Regular cardiac myocyte (primary cell): ENCODE measurements at places on chromosomes 2 and 18. TPM values are rescaled to one million over a fixed set of nuclear protein-coding genes. Genes with fewer than 3 reads are reported as not detected.

OSR1 gene
- 12.1 and 21.4 TPM in 2 replicates for total RNA-seq

CAPN13 gene
- total RNA-seq: under 0.01 TPM in 1 of 2 replicates, not detected in the other

G6PC2 gene
- not detected in 2 replicates for total RNA-seq

LDLRAD4 gene
- total RNA-seq: under 0.01 TPM in 2 replicates

IL37 gene
- not detected in 2 replicates for total RNA-seq

DSG1 gene
- total RNA-seq: not detected in 2 replicates

SFTPB gene
- total RNA-seq: not detected in 2 replicates

SIX3 gene
- total RNA-seq: not detected in 2 replicates

TTC27 gene
- 29.9 and 39.7 TPM in 2 replicates for total RNA-seq

HOXD10 gene
- under 0.01 and 0.19 TPM in 2 replicates for total RNA-seq

RAB17 gene
- total RNA-seq: 0.19 and 0.56 TPM in 2 replicates

GNAL gene
- under 0.01 and 0.28 TPM in 2 replicates for total RNA-seq

NEDD4L gene
- total RNA-seq: 6.7 and 15.2 TPM in 2 replicates

DPYSL5 gene
- under 0.01 TPM in 1 of 2 replicates, not detected in the other for total RNA-seq

LRRTM1 gene
- not detected in 2 replicates for total RNA-seq

CFC1 gene
- total RNA-seq: not detected in 2 replicates

KIF1A gene
- total RNA-seq: under 0.01 TPM in 1 of 2 replicates, not detected in the other

CCDC148 gene
- total RNA-seq: 0.77 and 2.0 TPM in 2 replicates

MROH2A gene
- not detected in 2 replicates for total RNA-seq

UXS1 gene
- 49.5 and 75.5 TPM in 2 replicates for total RNA-seq

NAB1 gene
- total RNA-seq: 60.2 and 130 TPM in 2 replicates

MAP2 gene
- total RNA-seq: 5.1 and 5.2 TPM in 2 replicates

MRO gene
- total RNA-seq: under 0.01 TPM in 2 replicates

GPC1 gene
- 42.9 and 55.0 TPM in 2 replicates for total RNA-seq

DTNA gene
- 14.8 and 31.3 TPM in 2 replicates for total RNA-seq

ANKRD53 gene
- 0.28 and 0.38 TPM in 2 replicates for total RNA-seq

CRYBA2 gene
- total RNA-seq: not detected in 2 replicates

MAPK4 gene
- not detected in 2 replicates for total RNA-seq

ABCG5 gene
- not detected in 2 replicates for total RNA-seq

DNAH7 gene
- total RNA-seq: 0.19 and 0.56 TPM in 2 replicates

OTOS gene
- total RNA-seq: not detected in 2 replicates

FSHR gene
- not detected in 2 replicates for total RNA-seq

REG3A gene
- not detected in 2 replicates for total RNA-seq

GAREM1 gene
- 2.5 and 3.9 TPM in 2 replicates for total RNA-seq

TMEM131 gene
- 27.3 and 30.1 TPM in 2 replicates for total RNA-seq

CHST9 gene
- total RNA-seq: under 0.01 TPM in 2 replicates
